ENCODE measurements at places on chromosomes 3 and 15.

DNA sequence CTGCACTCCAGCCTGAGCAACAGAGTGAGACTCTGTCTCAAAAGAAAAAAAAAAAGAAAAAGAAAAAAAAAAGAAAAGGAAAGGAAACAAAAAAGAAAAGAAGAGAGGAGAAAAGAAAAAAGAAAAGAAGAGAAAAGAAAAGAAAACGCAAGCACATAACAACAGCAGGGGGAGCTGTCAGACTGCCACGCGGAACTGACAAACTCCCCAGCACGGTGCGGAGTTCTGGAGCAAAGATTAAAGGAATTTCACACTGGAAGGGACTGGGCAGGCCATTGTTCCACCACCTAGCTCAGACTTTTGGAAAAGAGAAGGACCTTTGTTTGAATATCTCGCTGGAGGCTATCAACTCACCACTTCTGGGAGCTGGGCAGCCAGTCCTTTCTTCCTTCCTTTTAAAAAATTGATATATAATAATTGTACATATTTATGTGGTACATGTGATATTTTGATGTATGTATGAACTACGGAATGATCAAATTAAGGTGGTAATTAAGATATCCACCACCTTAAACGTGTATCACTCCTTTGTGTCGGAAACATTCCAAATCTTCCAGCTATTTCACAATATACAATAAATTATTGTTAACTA is 40.5 kb downstream of the DPPA2 start:
- no peak for DNase-seq

DNA sequence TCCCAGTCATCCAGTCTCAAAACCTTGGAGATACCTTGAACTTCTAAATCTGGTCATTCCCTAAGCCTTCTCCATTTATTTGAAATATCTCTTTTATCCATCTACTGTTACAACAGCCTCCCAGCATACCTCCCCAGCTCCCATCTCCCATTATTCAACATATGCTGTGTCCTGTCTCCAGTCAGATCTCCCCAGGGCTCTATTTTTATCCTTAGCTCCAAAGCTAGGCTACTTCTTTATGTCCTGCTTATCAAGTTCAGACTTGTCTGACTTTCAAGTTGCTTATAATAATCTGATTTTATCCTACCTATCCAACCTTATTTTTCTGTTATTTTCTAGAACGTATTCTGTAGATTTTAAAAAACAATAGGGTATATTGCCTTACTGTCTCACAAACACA is 44.2 kb downstream of the IQGAP1 start:
- DNase-seq = no peak

GRCh38 chr15:59294574-59295260 is 78.0 kb downstream of the MYO1E start:
- DNase-seq = no peak

DNA sequence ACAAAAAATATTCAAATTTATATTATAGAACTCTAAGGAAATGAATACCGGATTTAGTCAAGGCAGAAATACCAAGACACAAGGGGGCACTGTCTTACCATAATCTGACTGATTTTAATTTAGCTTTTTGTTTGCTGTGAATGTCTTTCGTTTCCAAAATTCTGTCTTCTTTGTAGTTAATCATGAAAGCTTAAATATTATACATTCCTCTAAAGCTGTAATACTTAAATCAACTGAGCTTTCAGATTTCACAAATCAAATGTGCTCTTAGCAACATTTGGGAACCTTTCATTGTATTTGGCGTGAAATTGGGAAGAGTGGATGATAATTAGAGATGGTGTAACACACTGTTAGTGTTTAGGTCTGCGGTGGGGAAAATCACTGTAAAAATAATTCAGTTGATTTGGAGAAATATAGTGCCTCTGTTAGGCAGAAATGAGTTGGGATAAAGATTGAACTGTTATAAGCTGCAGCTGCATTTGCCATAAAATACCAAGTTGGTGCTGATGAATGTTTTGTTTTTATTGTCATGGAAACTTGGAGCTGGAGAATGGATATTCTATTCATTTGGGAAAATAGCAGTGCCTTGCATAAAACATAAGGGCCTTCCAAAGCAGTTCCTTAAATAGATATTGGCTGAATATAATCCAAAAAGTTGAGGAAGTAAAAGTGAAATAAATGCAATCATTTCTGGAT is 228.2 kb downstream of the TCF12 start:
- no peak for DNase-seq

- DNase-seq = no peak
These were observed 68.9 kb downstream of the TM2D3 start for GRCh38 chr15:101583284-101583683.

- DNase-seq = no peak
These were observed 222.4 kb upstream of the CD96 start for GRCh38 chr3:111319598-111319997.

DNA sequence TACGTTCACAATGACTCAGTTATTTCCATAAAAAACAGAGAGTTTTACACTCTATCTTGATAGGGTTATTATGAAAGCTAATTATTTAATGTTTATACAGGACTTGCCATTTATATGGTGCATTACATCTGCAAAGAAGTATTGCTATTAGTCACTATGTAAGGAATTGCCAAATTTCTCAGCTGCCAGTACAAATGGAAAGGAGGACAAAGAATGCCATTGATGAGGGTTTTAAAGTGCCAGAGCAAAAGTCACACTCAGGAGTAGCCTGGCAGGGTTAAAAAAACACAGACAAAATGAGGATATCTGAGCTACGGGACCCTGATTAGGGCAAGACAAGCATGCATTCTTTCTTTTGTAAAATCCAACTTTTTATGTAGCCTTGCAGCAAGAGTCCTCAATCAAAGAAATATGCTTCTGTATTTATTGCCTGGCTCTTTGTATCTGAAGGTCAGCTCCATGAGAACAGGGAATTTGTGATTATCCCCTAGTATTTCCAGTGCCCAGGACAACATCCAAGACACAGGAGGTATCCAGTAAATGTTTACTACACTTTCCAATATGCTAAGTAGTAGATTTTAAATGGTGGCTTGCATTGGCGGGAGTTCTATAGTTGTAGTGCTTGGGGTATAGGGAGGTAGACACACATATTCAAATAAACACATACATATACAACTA is 1013.6 kb downstream of the ROBO1 start:
- no peak for DNase-seq

DNA sequence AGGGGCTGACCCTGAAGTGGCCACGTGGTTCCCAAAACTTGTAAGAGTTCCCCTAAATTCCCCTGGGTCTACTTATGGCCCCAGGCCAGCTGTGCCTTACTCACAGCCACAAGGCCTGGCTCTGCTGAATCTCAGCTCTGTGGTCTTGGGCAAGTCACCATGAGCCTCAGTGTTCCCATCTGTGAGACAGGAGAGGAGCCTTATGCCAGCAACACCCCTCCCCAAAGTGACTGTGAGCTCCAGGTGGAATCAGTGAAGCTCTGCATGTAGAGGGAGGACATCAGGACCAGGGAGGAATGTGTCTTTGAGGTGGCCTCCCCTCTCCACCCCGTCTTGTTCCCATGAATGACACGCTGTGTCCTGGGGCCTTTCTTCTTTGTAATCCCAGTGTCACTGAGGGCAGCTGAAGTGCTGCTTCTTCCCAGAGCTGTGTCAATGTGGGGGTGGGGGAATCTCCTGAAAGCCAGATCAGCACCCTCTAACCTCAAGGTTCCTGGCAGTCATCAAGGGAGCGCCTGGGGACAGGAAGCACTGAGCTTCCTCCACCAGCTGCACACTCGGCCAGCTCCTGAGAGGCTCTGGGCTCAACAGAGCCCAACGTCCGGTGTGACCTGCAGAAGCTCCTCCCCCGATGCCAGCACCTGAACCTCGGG is 258.9 kb downstream of the UACA start:
- no peak for DNase-seq
